ENCODE measurements at places on chromosomes 1 and 21. TPM values are rescaled to one million over a fixed set of nuclear protein-coding genes. Genes with fewer than 3 reads are reported as not detected.
A peak's percentile ranks its signal among the peaks of the same experiment; 100 is the strongest.

DNA sequence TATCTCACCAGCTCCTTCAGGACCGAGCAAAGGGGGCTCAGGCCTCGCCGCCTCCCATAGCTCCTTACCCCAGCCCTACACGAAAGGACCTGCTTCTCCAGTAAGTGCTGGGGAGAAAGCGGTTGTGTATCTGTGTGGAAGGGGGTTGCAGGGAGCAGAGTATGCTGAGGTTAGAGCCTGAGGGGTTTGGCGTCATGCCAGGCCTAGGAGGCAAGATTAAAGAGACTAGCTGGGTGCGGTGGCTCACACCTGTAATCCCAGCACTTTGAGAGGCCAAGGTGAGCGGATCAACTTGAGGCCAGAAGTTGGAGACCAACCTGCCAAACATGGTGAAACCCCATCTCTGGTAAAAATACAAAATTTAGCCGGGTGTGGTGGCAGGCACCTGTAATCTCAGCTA is 14.1 kb upstream of the RASSF5 start:
- no peak for DNase-seq

- peak; percentile 13 for DNase-seq
Measured at GRCh38 chr1:203351037-203351625, at the start of gene FMOD. TSS of gene FMOD (minus strand) at chr1:203351122. CDS start at chr1:203348270, 2,852 bp downstream.

TMPRSS15 gene
- total RNA-seq = not detected

ADAM15 gene
- total RNA-seq = 144 TPM
